Stimulated activated CD8-positive, alpha-beta memory T cell treated with anti-CD3 and anti-CD28 coated beads, Interleukin-2, amount 100 ng/mL, for 1 hour (primary cell): ENCODE measurements at places on chromosomes 13 and 19.

DNA sequence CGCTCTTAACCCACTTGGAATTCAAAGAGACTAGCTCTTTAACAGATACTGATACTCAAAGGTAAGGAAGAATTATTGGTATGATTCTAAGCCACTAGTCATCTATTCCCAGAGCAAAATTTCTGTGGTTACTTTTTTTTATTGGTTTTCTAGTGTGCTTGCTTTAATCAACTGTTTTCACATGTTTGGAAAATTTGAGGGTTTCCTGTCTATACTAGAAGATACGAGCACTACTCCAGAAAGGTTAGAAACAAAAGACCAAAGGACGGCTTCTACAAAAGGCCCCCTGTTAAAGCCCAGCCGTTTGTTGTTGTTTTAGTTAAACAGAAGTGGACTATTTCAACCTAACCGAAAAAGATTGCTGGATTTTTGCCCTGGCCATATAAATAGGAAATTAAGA lies 18.5 kb upstream of the LPAR6 start:
- DNase-seq: no peak

GRCh38 chr13:47484548-47484947 lies 516.5 kb downstream of the SUCLA2 start:
- no peak for DNase-seq

DNA sequence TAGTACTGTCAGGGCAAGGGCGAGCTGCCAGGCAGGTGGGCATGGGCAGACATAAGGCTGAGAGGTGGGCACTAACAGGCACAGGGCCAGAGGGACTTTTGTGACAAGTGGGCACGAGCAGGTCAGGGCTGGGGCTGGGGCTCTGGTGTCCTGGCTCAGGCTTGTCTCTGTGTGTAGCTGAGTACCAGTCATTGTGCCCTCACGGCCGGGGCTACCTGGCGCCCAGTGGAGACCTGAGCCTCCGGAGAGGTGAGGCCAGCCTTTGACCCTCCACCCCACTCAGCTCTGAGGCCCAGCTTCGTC lies 21.6 kb downstream of the LTBP4 start:
- DNase-seq: no peak

GRCh38 chr19:44741841-44742329 lies 6.6 kb upstream of the BCL3 start:
- no peak for DNase-seq

DNA sequence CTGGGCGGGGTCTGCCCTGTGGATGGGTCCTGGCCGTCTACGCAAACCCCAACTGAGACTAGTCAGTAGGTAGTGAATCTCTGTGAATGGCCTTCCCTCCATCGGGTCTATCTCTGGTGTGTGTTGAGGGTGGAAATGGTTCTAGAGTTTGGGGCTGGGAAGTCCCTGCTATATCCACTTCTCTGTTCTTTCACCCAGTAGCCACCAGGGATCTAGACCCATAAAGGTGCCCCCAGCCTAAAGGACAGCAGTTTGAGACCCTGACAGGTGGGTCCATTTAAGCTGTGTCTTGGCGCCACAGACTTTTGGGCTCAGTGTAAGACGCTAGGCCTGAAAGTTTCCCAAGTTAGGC lies 57.7 kb downstream of the ZNF568 start:
- DNase-seq: no peak

DNA sequence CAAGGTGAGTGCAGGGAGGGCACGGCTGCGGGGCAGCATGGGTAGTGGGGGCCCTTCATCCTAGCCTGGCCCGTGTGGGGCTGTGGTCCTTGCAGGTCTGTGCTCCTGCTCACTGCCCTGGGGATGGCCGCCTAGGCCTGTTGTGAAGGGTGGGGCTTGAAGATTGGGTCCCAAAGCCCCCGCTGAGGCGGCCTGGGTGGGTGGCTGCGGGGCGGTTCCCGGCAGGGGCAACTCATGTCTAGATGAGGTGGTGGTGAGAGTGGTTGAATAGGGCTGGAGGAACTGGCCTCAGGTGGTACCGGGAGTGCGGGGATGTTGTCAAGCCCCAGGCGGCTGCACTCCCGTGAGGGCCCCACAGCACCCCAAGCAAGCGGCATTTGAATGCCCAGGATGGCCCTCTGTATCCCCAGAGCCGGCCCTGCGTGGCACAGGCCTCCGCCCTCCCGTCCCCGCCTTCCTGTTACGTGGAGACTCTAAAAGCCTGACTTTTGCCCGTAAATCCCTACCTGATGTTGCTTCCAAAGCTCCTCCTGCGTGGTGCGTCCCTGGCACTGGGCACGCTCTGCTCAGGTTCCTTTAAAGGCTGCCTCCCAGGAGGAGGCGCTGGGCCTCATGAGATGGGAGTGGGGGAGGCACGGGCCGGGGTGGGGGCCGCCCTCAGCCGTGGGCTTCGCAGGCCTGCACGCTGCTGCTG lies 15.0 kb downstream of the SPPL2B start:
- no peak for DNase-seq

DNA sequence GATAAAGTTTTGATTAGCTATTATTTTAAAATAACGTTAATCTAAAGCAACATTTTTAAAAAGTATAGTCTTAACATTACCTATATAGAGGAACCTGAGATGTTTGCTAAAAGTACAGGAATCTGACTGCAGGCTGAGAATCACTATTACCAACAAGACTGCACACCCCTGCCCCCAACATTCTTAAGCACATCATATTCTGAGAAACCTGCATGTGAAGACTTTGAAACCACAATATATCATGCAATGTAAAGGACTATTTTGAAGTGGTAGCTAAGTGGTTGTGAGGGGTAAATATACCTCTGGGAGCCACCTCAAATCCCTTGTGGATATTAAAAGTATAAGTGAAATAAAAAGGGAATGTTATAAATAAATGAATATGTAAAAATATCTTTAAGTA lies 119.0 kb upstream of the KLF12 start:
- DNase-seq: no peak

DNA sequence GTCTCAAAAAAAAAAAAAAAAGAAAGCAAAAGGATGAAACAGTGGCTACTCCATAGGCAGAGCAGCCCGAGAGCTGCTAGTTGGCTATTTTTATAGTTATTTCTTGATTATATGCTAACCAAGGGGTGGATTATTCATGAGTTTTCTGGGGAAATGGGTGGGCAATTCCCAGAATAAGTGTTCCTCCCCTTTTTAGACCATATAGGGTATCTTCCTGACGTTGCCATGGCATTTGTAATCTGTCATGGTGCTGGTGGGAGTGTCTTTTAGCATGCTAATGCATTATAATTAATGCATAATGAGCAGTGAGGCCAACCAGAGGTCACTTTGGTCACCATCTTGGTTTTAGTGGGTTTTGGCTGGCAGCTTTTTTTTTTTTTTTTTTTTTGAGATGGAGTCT lies 25.4 kb upstream of the OR10H1 start:
- no peak for DNase-seq

DNA sequence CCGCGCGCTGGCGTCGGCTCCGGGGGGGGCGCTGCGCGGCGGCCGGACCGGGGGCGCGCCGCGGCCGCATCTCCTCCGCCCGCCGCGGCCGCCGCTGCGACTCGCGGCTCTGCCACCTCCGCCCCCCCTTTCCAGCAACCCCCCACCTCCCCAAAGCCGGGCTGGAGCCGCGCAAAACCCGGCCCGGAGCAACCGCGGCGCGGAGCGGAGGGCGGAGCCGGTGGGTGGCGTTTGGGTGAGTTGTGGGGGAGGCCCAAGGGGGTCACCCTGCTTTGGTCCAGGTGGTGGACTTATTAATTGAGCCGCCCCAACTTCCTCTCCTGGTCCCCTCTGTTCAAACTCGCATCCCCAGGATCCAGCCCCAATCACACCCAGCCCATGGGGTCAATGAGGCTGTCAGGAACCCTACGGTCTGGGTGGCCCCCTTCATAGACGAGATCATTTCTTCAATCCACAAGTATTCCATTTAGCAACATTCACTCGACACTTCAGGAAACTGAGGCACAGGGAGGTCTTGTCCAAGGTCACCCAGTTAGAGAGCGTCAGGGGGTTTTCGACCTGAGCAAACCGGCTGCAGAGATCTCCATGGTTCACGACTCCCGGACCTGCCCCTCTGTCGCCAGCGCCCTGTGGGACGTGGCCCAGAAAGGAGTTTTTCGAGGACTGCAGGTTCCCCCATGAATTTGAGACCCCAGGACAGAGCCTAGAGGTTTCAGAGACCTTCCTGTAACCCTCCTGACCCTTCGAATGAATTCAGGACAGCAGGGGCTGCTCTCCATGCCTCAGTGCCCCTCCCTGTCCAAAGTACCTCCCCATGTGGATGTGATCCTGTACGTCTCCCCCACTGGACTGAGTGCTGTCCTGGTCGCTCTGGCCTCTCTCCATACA lies 22.4 kb upstream of the SEMA6B start:
- DNase-seq: no peak

- DNase-seq: no peak
Measured at GRCh38 chr13:94431987-94432386, 47.5 kb downstream of the DCT start.

GRCh38 chr19:31348481-31349159 lies 616 bp downstream of the TSHZ3 start:
- DNase-seq: no peak

DNA sequence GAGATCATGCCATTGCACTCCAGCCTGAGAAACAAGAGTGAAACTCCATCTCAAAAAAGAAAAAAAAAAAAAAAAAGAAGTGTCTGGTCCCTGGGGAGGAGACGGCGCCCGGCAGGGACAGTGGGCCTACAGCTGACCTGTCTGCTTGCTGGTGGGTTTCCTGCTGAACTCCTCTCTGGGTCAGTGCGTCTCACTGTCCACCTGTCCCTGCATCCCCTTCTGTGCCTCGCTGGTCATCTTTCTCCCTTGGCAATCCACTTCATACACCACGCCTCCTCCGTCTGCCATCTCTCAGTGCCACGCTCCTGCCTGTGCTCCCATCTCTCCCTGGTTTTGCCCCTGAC lies 63.4 kb downstream of the ACSBG2 start:
- DNase-seq: no peak

- DNase-seq: no peak
Measured at GRCh38 chr13:112768795-112769481, 79.1 kb downstream of the ATP11A start.

DNA sequence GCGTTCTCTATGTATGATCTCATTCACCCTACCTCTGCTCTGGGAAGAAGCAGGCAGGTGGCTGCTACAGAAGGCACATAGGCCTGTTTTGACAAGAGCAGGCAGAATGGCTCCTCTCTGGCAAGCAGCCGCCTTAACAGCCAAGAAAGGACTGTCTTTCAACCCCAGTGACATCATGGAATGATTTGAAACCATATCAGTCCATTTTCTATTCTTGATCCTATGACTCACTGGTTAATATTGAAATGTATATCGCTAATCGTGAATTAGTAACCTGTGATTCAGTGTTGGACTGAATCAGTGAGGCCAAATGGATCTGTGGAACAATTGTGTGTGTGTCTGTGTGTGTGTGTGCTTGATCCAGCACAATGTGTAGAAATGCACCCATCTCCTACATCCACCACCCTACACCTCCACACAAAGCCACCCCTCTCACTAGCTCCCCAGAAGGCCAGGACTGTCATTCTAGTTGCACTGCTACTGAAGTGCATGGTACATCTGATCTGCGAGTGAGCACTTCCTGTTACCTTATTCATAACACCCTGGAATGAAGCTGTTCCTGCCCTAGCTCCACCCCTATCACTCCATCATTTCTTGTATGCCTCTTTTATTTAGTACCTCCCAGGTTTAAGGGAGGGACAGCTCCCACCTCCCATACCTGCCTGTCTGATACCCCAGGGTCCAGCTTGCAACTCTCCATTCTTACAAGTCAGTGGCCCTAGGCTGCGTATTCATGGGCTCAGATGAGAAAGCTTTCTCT lies 460.0 kb downstream of the FOXO1 start:
- no peak for DNase-seq

- no peak for DNase-seq
Measured at GRCh38 chr13:107900775-107901174, 314.6 kb downstream of the LIG4 start.

- DNase-seq: no peak
Measured at GRCh38 chr13:101346942-101347728, 69.2 kb downstream of the NALCN start.

- DNase-seq: no peak
Measured at GRCh38 chr19:3056417-3057088, 5.7 kb downstream of the TLE5 start.

GRCh38 chr19:21921691-21922180 lies 85.8 kb upstream of the ZNF43 start:
- no peak for DNase-seq

DNA sequence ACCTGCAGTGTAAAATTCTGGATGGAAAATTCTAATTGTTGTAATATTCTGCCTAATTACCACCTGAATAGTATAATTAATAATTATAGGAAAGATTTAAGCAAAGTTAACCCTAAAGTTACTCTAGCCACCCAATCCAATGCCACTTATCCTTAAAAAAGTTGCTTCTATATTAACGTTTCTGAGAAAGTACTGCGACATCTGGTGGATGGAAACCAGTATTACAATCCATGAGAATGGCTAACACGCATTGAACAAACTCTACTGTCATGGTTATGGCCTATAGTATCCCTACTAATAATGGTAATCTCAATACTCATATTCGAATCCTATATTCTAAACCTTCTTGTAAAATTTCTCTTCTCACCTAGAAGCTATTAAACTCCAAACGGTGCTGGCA lies 1551.8 kb downstream of the SLITRK1 start:
- no peak for DNase-seq

- no peak for DNase-seq
Measured at GRCh38 chr13:50292081-50292480, 276.8 kb downstream of the KCNRG start.

DNA sequence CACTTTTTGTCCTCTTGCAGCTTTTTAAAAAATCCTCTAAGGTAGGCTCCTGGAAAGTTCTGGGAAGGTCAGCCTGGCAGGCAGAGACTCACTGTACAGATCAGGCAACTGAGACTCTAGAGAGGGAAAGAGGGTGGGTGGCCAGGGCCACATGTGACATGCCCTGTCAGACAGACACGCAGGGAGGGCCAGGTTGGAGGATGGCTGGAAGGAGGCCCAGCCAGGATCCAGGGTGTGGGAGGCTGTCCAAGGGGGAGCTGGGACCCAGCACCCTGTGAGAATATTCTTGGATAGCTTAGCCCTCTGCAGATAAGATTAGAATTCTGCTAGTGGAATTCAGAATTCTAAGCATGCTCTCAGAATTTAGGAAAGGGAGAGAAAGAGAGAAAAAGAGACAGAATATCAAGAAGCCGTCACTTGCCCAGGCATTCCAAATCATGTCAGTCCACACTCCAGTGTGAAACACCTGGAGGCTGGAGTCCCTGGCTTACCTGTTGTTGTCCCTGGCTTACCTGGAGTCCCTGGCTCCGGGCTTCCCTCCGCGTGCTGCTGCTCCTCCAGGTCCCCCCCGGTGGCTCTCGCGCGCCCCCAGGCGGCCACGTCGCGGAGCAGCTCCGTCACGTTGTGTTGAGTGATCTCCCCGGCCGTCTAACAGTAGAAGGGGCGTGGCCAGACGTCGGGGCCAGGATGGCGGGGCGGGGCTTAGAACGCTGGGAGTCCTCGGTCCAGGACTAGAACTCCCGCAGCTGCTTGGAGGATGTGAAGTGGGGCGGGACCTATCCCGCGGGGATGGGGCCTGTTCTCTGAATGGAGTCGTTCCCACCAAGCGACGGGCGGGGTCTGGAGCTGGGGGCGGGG lies 2.8 kb upstream of the TNNI3 start:
- DNase-seq: peak; percentile 64

GRCh38 chr13:64617231-64617630 lies 2612.9 kb downstream of the PCDH9 start:
- no peak for DNase-seq

- peak; percentile 13 for DNase-seq
Measured at GRCh38 chr19:5974721-5975387, 3.1 kb downstream of the RANBP3 start.

- DNase-seq: no peak
Measured at GRCh38 chr13:97978651-97979050, 25.2 kb downstream of the IPO5 start.

GRCh38 chr13:74867460-74867859 lies 614.5 kb downstream of the TBC1D4 start:
- no peak for DNase-seq
